ENCODE measurements at places on chromosomes 2 and 18.
A peak's percentile ranks its signal among the peaks of the same experiment; 100 is the strongest.

DNA sequence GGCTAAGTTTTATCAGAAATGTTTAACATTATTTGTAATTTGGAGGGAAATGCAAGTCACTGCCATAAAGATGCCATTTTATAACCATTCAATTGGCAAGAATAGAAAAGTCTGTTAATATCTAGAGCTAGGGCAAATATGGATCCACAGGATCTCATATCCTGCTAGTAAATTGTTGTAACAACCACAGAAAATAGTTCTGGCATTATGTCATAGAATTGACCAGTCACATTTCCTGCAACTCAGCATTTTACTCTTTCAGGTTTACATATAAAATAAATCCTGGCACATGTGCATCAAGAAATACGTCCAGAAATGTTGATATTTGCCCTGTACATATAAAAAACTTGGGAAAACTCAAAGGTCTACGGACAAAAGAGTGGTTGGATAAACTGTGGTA is 32.9 kb downstream of the OSBPL6 start:
- no peak for DNase-seq

DNA sequence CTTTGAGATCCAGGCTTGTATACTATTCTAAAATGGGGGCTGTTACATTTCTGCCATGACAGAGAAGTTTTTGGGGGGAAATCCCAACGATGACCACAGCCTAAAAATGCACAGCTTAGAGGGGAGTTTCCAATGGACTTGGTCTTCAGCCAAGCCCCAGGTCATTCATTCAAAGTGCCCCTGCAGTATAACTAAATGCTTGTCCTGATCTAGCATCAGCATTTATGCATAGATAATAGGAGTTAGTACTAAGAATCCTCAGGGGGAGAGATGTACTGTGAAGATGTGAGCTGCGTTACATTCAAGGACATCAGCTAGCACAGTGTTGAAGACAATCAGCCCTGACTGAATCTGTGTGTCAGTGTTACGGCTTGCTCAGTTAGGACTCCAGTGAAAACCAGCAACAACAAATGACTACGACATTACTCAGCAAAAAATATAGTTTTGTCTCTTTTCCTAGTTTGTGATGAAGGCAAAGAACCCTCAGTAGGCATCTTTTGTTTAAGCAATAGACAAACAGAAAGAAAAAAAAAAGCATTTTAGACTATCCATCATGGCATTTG is 160.9 kb downstream of the ZEB2 start:
- DNase-seq, result no peak

DNA sequence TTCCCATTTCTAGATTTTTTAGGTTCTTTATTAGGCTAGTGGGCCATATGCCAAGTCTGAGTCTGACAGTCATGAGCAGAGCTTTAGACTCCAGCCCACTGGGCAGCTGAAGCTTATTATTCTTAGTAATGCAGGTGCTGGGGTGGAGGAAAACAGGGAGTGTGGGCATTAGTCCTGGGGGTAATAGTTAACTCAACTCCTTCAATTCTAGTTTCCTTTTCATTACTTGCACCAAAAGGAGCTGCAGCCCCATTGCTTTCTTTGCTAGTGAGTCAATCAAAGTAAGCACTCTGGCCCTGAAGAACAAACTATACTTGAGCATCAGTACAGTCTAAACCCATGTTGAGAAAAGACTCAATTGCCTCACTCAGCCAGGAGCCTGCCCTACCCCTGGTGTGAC is 35.5 kb downstream of the ICOS start:
- DNase-seq, result peak; percentile 4

- no peak for DNase-seq
Observed at GRCh38 chr18:49406863-49407262, 53.6 kb downstream of the DYM start.

DNA sequence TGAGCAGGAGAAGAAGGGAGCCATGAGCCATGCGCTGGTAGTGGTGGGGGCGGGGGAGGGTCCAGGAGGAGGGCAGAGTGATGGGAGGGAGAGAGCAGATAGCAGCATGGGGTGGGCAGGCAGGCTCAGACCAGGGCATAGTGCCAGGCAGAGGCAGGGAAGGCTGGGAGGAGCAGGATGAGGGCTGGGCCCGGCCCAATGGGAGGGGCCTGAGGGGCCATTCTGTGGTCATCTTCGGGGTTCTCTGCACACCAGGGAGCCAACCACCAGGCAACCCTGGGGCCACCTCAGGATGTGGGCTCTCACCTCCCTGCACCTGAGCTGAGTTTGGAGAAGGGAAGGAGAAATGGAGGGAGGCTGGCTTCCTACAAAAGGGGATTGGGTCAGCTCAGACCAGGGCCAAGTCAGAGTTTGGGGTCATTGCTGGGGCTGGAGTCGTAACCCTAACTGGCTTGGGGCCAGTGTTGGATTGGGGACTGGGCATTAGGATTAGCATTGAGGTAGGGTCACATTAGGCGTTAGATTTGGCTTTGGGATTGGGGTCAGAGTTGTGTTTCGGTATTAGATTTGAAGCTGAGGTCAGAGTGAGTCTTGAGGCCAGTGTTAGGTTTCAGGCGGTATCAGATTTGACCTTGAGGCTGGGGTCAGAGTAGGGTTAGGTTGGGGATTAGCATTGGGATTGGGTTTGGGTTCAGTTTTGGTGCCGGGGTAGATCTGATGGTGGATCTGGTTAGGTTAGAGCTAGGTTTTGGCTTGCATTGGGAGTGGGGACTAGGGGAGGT is 11.2 kb downstream of the VIL1 start:
- no peak for DNase-seq

DNA sequence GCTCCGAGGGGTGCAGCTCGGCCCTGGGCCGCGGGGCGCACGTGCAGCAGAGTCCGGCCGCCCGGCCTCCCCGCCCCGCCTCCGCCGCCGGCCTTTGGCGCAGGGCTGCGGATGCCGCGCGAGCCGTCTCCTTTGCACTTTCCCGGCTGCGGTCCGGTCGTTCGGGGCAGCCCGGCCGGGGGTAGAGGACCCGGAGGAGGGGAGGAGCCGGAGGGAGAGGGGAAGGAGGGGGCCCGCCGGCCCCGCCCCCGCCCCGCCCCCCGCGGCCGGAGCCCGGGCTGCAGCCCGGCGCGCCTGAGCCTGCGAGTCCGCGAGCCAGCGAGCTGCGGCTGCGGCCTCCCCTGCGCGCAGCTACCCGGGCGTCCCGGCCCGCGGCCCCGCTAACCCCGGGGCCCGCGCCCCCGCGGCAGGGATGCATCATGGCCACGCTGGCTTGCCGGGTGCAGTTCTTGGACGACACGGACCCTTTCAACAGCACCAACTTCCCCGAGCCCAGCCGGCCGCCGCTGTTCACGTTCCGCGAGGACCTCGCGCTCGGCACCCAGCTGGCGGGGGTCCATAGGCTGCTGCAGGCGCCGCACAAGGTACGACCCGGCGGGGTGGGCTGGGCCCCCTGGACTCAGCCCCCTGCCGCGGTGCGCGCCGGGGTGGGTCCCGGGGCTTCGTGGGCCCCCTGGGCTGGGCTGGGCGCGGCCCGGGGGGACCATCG is at the start of gene FHOD3:
TSS of gene FHOD3 (plus strand) at position 297 of the 709 bp plus-strand sequence. CDS start at position 420, 123 bp downstream.
- DNase-seq, result peak; percentile 82

DNA sequence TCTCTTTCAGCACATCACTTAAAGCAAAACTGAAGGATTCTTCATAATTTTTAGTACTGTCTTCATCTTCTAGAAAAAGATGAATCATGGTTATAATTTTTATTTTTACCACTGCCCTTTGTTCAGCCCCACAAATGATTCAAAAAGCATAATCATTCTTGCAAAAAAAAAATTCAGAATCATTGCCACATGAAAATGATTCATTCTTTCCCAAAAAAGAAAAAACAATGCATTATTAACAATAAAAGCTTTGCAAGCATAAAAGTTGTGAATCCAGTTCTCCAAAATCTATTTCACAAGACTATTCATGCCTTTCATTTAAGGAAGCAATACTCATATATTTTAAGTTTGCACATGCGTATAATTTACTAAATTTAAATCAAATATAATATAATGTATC is 204.8 kb downstream of the RBM43 start:
- no peak for DNase-seq

DNA sequence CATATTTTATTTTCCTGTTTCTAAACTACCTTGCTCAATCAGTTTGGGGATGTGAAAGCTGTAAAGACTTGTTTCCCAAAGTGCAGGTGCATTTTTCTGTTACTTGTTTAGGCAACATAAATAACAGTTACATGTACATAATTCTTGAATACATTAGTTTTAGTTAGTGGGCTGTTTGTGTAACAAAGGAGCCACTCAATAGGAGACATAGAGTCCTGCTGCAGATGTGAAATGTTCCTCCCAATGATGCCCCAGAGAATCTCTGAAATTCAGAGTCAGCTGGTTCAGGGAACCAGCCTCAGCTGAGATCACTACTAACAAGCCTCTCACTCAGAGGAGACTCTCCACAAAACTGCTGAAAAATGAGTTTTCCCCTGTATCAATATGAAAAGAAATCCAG is 91.5 kb upstream of the TWSG1 start:
- no peak for DNase-seq

DNA sequence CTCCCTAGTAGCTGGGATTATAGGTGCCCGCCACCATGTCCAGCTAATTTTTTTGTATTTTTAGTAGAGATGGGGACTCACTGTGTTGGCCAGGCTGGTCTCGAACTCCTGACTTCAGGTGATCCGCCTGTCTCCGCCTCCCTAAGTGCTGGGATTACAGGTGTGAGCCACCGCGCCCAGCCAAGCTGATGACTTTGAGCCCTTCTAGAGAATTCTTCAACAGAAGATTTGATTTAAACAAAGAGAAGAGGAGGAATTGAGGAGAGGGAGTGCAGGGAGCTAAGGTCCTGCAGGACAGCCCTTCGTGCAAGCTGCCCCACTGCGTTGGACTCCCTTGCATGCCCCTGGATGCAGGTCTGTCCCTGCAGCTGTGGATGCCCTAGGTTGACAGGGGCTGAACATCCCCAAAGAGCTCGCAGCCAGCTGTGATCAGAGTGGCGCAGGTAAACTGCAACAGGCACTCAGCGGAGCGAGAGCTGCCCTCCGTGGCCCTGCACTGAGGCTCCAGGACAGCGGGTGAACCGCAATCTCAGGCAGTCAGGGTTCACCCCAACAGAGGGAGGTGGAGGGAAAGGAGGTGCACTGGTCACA is 13.7 kb downstream of the ADRA2B start:
- DNase-seq, result no peak

DNA sequence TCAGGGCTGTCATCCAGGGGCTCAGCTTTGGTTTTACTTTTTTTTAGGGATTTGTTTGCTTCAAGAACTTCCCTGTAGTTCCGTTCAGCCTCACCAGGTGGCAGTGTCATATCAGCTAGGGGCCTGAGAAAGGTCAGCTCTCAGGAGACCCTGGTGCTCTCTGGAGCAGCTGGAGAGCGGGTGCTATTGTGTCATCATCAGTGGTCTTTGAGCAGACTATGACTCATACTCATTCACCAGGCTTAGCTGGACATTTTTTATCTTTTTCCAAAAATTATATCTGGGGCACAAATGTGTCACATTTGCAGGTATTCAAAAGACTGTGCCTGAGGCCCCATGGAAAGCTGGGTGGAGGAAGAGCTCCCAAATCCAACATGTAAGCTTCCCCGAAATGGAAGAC is 24.4 kb downstream of the ZNF892 start:
- DNase-seq, result peak; percentile 18

DNA sequence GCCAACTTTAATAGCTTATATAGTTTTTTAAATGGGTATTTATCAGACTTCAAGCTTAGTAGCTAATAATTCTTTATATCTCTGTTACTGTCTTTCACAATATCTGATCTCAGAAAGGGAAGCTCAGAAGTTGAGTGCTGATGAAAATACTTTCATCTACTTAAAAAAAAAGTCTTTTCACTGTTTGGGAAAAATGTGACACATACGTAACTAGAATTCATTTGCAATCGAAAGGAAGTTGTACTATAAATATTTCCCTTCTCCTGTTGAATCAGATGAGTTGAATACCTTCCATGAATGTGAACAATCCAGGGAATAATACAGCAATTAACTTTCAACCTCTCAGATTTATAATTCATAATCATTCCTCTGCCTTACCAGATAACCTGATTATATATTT is 811 bp upstream of the SCG2 start:
- DNase-seq, result no peak

DNA sequence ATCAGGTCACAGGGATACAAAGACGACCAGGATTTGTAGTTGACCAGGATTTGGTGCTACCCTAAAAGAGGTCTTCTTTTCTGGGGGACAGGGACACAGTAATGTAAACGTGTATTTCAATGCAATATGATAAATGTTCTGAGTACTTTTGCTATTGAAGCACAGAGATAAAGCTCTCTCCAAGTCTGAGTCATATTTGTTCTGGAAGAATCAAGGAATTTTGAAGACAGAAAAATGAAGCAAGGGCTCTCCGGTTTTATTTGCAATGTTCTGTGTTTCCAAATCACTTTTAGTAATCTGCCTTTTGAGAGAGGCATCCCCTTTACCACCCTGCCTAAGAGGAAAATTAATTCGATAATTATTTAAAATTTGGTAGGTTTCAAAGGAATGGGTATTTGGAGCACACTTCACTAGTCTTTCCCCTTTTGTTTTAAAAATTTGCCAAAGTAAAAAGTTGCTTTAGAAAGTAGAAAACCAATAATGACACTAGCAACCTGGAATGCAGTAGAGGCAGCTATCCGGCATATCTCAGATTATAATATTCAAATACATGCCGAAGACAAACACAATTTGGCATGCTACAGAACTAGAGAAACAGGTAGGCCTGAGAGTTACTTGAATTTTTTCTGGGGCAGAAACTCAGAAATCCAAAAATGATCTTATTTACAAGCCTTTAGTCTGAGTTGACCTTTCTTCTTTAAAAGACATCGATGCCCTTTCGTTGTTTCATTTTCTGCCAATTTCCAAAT is 82.7 kb downstream of the MREG start:
- DNase-seq, result no peak

GRCh38 chr2:17620841-17621240 is 80.3 kb downstream of the VSNL1 start:
- DNase-seq, result no peak

DNA sequence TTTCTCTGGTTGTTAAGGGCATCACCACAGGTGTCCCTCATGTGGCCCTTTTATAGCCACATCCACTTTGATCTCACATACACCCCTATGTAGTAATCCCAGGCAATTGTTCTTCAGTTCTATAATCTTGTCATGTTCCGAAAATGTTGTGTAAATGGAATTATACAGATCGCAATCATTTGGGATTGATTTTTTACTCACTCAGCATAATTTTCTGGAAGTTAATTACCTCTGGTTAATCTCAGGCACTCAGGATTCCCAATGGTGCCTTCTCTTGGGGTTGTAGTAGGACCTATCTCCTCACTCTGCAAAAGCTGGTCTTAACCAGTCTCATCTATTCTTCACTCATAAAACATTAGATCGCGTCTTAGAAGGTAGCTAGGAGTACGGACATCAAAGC is 1549.6 kb upstream of the DDX18 start:
- no peak for DNase-seq

- DNase-seq, result no peak
Observed at GRCh38 chr2:155442755-155443372, 744.4 kb downstream of the KCNJ3 start.

- no peak for DNase-seq
Observed at GRCh38 chr2:15584767-15585469, 6.8 kb upstream of the DDX1 start.

GRCh38 chr2:68333931-68334330 is 14.2 kb upstream of the CNRIP1 start:
- DNase-seq, result no peak

Data from brain (organoid and tissue), 16 donors.